ENCODE measurements at places on chromosomes 3 and 15.
A peak's percentile ranks its signal among the peaks of the same experiment; 100 is the strongest.

- no peak for DNase-seq
Observed at GRCh38 chr3:174218016-174218415, 641.1 kb upstream of the NAALADL2 start.

DNA sequence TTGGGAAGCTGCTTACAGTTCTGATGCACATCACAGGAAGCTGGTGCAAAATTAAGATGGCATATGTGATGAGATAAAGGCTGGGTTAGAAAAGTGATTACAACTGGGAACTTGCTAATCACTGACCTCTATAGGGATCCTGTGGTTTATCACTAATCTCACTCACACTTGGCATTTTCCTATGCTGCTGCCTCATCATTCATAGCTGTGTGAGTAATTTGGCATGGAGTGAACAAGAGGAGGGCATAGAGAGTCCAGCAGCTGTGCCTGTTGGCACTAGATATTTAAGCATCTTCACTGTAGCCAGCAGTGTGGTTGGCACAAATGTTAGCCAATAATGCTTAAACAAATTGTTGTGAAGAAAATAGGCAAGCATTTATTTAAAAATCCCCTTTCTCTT is 217.7 kb upstream of the CGNL1 start:
- DNase-seq, result no peak

DNA sequence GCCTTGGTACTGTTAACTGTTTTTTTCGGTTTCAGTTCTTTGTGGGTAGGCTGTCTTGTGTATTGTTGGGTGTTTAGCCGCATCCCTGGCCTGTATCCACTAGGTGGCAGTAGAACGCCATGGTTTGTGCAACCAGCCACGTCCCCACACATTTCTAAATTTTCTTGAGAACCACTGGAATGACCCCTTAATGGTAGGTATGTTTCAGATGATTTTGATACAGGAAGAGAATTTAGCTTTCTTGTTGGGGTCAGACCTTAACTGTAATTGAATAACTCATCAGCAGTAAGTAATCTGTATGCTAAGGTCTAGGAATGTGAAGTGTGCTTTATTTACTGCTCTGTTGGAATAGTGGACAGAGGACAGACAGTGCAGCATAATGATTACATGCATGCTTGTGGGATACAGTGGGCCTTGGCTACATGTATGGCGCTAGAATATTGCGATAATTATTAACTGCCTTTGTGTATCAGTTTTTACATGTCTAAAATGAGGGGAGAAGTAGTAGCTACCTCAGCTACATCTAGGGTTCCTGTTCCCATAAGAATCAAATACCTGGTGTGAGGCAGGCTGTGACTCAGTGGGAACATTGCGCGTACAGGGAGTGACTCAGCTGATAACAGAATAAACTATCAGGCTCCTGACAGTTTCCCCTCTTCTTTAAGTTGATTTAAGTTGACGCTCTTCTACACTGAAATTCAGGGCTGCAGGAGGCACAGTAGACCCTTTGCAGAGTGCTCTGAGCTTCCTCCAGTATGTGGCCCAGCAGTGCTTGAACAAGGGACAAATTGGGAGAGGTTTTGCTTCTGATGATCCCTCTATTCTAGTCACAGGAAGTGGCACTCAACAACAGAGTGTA is 25.0 kb upstream of the GPR171 start:
- DNase-seq, result peak; percentile 65

- DNase-seq, result no peak
Observed at GRCh38 chr3:59320080-59320479, 270.3 kb upstream of the CFAP20DC start.

GRCh38 chr15:52730173-52730572 is 51.0 kb upstream of the ATOSA start:
- no peak for DNase-seq

GRCh38 chr3:99376926-99377325 is 261.5 kb upstream of the COL8A1 start:
- DNase-seq, result no peak

GRCh38 chr15:71043373-71043772 is 71.9 kb upstream of the THSD4 start:
- DNase-seq, result no peak

DNA sequence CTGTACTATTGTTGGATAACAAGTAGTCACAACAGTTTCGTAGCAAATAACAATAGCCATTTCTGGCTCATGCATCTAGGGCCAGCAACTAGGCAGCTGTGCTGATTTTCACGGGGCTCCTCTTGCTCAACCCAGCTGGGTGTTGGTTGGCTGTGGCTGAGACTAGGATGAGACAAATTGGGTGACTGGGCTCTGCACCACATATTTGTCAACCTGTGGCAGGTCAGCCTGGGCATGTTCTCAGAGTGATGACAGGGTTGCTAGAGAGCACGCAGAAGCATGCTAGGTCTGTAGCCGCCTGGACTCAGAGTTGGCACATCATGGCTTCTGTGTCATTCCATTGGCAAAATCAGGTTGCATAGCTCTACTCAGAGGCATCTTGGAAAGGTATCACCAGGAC is 175.9 kb downstream of the OTOL1 start:
- DNase-seq, result peak; percentile 22
